ENCODE measurements at places on chromosomes 7 and 10. TPM values are rescaled to one million over a fixed set of nuclear protein-coding genes. Genes with fewer than 3 reads are reported as not detected.

EBF3 gene
- total RNA-seq = 2.0 TPM

- no peak for DNase-seq
These were observed 247.9 kb upstream of the PCDH15 start for GRCh38 chr10:55048830-55049498.

DNA sequence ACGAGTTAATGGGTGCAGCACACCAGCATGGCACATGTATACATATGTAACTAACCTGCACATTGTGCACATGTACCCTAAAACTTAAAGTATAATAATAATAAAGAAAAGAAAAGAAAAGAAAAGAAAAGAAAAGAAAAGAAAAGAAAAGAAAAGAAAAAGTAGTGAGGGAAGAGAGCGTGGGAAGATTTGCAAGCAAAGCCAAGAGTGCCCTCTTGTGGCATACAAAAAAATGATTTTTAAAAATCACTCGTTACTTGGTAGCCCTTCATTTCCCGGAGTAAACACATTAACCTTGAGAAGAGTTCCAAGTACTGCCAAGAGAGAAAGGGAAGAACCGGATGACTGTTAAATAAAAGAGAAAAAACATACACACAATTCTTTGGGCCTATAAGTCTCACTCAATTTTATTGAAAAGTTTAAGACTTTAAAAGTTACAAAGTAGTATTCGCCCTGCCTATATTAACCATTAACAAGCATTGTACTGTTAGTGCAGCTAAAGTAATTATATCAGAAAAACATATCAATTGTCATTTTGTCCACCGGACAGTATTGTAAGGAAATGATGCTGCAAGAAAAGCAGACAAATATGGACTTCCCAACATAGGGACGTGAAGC lies 6.2 kb upstream of the CH25H start:
- DNase-seq = peak; percentile 31

DNA sequence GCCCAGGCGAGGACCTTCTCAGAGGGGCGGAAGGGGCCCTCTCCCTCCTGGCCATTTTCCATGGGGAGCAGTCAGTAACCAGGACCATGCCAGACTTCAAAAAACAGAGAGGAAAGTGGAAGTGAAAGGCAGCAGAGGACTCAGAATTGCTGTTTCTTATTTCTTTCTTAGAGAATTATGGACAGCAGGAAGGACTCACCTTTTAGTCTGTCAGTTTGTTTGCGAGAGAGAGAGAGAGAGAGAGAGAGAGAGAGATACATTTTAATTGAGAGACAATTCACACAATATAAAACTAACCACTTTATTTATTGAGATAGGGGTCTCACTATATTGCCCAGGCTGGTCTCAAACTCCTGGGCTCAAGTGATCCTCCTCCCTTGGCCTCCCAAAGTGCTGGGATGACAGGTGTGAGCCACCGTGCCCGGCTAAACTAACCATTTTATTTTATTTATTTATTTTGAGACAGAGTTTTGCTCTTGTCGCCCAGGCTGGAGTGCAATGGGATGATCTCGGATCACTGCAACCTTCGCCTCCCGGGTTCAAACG lies 24.5 kb downstream of the SCD start:
- DNase-seq = no peak

GRCh38 chr7:3141326-3141725 lies 97.7 kb upstream of the CARD11 start:
- DNase-seq = no peak

DNA sequence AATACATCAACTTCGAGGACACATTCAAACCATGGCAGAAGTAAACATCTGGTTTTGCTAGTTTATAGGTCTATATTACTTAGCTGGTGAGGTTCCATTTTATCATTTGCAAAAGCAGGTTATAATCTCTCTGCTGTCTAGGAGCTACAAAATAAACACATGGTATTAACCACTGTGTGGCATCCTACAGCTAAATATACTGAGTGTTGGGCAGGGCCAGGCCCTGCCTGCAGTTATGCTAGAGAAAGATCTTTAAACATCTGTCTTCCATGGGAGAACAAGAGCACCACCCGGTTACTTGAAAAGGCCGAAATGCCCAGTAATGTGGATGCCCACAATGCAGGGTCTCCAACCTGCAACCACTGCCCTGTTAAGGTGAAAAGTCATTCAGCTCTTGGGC lies 20.6 kb upstream of the FKBP9 start:
- no peak for DNase-seq

GRCh38 chr10:12466704-12467305 lies 117.5 kb downstream of the CAMK1D start:
- no peak for DNase-seq
